ENCODE measurements at places on chromosomes 4 and X.

DNA sequence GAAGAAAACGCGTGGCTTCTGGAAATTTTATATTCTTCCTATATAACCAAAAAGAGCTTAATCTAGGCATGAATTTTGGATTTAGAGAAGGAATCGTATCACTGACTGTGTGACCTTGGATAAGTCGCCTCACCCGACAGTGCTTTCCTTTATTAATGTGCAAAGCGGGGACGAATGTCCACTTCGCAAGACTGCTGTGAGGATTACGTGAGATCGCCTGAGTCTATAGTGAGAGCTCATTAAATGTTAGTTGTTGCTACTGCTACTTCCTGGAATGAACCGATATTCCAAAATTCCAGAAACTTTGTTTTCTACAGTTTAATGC lies 448 bp upstream of the TBC1D8B start:
- no peaks in the 10 kb centered on the region for H3K27me3 ChIP-seq
- DNase-seq = no peak
- H3K36me3 ChIP-seq = no peaks in the 10 kb centered on the region

- H3K36me3 ChIP-seq = no peaks in the 10 kb centered on the region
- H3K27me3 ChIP-seq = no peaks in the 10 kb centered on the region
- H3K27ac ChIP-seq = peak within 1 kb of the TSS; percentile 27
- no peak for DNase-seq
- H3K4me3 ChIP-seq = peak within 1 kb of the TSS; percentile 4
- peaks cover 14% of the 10 kb centered on the region for H3K4me1 ChIP-seq
These were observed at the start of gene SULT1B1 for GRCh38 chr4:69760455-69760854. Gene SULT1B1 (minus strand): TSS chr4:69760620. CDS start chr4:69755217, 5,403 bp downstream.

- no peak overlapping the region for H3K4me3 ChIP-seq
- DNase-seq = no peak
These were observed 196.5 kb upstream of the FTHL17 start for GRCh38 chrX:31268359-31268758.

DNA sequence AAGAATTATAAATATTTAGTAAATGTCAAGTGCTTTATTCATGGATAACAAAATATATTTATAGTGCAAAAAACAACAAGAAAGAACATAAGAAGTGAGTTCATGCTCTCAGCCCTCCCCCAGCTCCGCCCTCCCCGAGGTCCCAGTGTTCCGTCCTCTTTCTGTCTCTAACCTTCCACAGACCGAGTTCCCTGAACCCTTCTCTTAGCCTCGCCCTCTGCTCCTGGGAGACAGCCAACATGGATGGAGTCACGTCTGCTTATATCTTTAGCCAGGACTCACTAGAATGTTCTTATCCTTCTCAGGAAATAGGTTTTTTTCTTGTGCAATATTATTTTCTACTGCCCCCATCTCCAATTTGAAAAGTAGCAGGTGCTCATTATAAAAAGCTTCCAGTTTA lies 40.1 kb upstream of the HELT start:
- DNase-seq = no peak
- H3K4me3 ChIP-seq = no peak overlapping the region
- no peaks in the 10 kb centered on the region for H3K36me3 ChIP-seq
- H3K4me1 ChIP-seq = no peaks in the 10 kb centered on the region
- H3K27ac ChIP-seq = no peak overlapping the region
- no peaks in the 10 kb centered on the region for H3K27me3 ChIP-seq

- H3K27me3 ChIP-seq = no peaks in the 10 kb centered on the region
- H3K27ac ChIP-seq = no peak overlapping the region
- H3K36me3 ChIP-seq = no peaks in the 10 kb centered on the region
- H3K4me1 ChIP-seq = no peaks in the 10 kb centered on the region
- H3K4me3 ChIP-seq = no peak overlapping the region
- DNase-seq = no peak
These were observed 20.8 kb downstream of the SLC25A43 start for GRCh38 chrX:119419898-119420297.

- no peak for DNase-seq
- H3K4me3 ChIP-seq = no peak overlapping the region
- no peaks in the 10 kb centered on the region for H3K27me3 ChIP-seq
- H3K36me3 ChIP-seq = no peaks in the 10 kb centered on the region
These were observed 40.7 kb upstream of the DHX15 start for GRCh38 chr4:24625091-24625490.

GRCh38 chr4:39823191-39823590 lies 125.3 kb downstream of the UBE2K start:
- peaks cover 13% of the 10 kb centered on the region for H3K4me1 ChIP-seq
- no peak overlapping the region for H3K27ac ChIP-seq
- DNase-seq = no peak
- no peaks in the 10 kb centered on the region for H3K27me3 ChIP-seq
- no peak overlapping the region for H3K4me3 ChIP-seq

- no peak for DNase-seq
- H3K4me3 ChIP-seq = no peak overlapping the region
- no peaks in the 10 kb centered on the region for H3K36me3 ChIP-seq
- no peaks in the 10 kb centered on the region for H3K4me1 ChIP-seq
- H3K27me3 ChIP-seq = no peaks in the 10 kb centered on the region
These were observed 501.8 kb downstream of the BCOR start for GRCh38 chrX:39595977-39596376.

DNA sequence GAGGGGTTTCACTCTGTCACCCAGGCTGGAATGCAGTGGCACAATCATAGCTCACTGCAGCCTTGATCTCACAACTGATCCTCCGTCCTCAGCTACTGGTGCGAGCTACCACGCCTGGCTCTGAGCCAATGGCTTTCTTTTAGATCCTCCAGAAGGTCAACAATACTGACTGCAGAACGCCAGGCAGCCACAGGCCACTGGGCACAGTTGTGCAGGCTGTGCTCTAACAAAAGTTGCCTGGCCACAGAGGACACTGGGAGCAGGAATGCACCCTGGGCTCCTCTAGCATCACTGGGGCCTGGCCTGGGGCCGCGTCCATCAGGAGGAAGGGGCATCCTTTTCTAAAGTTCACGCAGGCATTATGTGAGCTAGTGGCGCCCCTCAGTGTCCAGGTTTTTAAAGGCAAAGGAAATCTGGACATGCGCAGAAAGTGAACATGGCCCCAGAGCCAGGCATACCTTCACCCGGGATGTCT lies 14.9 kb upstream of the PORCN start:
- no peak overlapping the region for H3K27ac ChIP-seq
- H3K4me3 ChIP-seq = no peak overlapping the region
- H3K27me3 ChIP-seq = no peaks in the 10 kb centered on the region
- no peaks in the 10 kb centered on the region for H3K36me3 ChIP-seq

- no peaks in the 10 kb centered on the region for H3K4me1 ChIP-seq
- no peaks in the 10 kb centered on the region for H3K36me3 ChIP-seq
- no peak overlapping the region for H3K27ac ChIP-seq
- no peak overlapping the region for H3K4me3 ChIP-seq
- DNase-seq = no peak
- H3K27me3 ChIP-seq = no peaks in the 10 kb centered on the region
These were observed 315.9 kb downstream of the MAPK10 start for GRCh38 chr4:86043755-86044592.

All from vagina (tissue), 2 donors.